ENCODE measurements at places on chromosomes 5 and 9.
A peak's percentile ranks its signal among the peaks of the same experiment; 100 is the strongest.

DNA sequence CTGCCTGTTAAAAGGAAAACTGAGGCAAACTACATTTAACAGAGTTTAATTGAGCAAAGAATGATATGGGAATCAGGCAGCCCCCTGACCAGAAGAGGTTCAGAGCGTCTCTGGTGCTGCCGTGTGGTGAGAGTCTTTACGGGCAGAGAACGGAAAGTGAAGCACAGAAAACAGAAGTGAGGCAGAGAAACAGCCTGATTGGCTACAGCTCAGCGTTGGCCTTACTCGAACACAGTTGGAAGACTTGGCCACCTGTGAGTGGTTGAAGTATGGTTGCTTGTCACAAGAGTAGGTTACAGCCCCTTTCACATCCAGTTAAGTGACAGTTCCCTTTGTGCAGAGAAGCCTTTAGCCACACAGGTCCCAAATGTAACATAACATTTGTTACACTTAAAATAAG is 16.9 kb upstream of the FBP1 start:
- no peak for DNase-seq

- DNase-seq, result no peak
Measured at GRCh38 chr9:113511047-113511521, 47.6 kb downstream of the RGS3 start.

DNA sequence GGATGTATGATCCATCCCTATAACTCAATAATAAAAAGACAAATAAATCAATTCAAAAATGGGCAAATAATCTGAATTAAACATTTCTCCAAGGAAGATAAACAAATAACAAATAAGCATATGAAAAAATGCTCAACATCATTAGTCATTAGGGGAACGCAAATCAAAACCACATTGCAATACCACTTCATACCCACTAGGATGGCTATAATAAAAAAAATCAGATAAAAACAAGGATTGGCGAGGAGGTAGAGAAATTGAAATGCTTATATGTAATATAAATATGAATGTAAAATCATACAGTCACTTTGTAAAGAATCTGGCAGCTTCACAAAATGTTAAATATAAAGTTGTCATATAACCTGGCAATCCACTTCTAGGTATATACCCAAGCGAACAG is 52.3 kb upstream of the TBCA start:
- no peak for DNase-seq

DNA sequence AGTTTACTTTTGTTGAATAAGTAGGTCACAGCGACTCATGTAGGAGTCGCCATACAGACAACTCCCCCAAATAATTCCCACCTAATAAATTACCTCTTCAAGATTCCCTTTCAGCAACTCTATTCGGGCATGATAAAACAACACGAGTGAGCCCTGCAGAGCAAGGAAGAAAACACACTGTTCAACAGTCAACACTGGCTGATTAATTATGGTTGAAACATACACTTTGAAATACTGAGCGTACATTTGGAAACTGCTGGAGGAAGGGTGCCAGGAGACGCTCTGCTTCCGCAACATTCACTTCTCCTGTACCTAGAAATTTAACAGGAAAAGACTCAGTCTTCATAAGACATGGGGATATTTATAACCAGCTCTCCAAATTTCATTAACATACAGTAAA is 117.5 kb downstream of the TTC39B start:
- DNase-seq, result no peak

GRCh38 chr5:119343766-119344165 is 12.1 kb upstream of the TNFAIP8 start:
- DNase-seq, result no peak

GRCh38 chr5:75614176-75614575 is 2.9 kb downstream of the ANKDD1B start:
- DNase-seq, result no peak

DNA sequence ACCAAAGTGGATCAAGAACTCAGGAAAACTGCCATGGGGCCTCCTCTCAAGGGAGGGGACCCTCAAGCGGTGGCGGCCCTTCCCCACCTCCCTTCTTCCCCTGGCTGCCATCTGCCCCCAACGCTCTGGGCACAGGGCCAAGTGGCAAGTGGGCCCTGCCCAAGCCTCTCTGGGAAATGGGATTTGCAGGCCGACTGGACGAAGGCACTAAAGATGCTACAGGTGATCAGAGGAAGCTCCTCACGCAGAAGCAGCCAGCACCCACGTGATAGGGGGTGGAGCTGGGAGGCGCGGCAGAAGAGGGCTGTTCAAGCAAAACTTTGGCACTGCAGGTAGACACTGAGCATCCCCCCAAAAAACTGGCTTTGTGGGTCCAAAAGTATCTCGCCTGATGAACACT is 52.7 kb upstream of the UBTD2 start:
- no peak for DNase-seq

DNA sequence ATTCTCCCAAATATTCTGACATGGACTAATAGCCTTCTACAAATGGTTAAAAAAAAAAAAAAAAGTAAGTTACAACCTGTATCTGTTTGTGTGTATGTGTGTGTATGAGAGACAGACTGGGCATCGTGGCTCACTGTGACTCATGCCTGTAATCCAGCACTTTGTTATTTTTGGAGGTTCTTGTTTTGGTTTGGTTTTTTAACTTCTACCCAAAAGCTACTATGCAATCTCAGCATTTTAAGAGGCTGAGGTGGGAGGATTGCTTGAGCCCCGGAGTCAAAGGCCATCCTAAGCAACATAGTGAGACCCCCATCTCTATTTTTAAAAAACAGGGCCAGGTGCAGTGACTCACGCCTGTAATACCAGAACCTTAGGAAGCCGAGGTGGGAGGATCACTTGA is 17.6 kb upstream of the HAVCR1 start:
- DNase-seq, result no peak

DNA sequence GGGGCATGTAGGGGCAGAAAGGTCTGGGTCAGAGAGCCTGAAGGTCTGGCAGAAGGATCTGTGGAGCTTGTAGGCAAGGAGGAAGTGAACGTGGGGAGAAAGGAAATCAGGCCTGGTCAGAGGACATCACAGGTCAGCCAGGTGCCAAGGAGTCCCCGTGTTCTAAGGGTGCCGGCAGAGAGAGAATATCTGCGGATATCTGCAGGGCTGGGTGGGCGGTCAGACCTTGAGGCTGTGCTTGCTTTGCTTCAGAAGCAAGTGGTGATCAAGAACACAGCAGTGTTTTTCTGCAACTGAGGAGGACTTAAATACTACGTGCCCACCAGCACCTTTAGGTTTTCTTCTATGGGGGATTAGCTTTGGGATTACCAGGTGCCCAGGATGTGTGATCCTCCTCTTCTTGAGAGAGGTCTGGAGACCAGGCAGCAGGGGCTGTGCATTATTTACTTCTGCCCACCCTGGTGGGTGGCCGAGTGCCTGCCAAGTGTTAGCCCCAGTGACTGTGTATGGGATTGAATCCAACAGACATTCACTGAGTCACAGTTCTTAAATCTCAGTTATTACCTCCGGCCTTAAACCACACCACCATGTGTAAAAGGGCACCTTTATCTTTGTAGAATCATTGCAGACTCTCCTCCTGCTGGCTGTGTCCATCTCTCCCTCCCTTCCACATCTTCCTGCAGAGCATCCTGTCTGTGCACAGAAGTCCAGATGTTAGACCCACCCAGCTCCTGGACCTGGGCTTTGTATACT is 12.5 kb upstream of the SHB start:
- DNase-seq, result no peak

GRCh38 chr9:111458139-111459009 is 25.8 kb downstream of the ECPAS start:
- no peak for DNase-seq

DNA sequence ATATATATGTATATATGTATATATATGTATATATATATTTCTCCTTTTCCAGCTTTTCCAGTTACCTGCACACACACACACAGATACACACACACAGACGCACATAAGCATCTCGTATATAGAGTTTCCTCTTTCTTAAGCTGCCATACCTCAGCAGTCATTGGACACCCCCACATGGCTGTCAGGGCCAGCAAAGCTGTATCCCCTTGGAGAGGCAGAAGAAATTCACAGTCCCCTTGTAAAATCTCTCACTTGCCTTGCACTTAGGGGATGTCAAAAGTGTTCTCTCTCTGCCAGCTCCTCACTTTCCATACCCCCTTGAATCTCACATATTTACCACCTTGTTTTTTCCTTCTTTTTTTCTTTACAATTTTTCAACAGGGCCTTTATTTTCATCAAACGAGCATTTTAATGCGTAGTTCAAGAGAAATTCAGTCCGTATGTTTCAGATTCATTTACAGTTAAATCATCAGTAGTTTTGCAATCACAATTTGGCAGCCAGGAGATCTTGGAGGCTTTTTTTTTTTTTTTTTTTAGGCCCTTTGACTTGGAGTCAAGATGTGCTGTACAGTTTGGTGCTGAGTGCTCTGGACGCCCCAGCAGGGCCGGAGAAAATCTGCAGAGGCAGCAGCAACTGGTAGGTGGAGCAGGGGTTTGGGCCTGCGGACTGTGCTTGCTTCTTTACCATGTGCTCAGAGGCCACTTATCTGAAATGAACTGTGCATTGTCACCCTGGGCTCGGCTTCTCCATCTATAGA is 244.9 kb upstream of the KLF4 start:
- no peak for DNase-seq

DNA sequence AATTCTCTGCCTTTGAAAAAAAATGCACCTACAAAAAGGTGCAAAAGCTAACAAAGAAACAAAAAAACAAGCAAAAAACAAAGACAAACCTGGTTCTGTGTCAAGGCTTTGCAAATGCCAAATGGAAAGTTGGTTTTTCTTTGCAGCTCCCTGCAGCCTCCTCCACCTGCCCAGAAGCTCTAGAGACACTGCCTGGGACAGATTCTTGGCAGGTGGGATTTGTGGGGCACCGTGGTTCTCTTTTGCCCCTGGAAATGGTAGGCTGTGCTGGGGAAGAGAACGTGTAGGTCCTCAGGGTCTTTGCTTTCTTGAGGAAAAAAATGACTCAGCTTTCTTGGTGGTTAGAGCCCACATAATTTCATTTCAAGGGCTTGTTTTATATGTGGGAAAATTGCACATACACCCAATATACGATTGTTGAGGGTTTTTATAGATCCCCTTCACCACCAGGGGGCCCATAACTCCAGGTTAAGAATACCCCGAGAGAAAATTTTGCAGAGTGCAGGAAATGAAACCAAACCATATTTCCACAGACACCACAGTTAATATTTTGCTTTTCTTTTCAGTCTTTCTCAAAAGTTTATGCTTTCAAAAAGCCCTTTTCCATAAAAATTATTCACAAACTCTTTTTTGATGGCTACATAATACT is 58.7 kb downstream of the NXNL2 start:
- DNase-seq, result peak; percentile 6

DNA sequence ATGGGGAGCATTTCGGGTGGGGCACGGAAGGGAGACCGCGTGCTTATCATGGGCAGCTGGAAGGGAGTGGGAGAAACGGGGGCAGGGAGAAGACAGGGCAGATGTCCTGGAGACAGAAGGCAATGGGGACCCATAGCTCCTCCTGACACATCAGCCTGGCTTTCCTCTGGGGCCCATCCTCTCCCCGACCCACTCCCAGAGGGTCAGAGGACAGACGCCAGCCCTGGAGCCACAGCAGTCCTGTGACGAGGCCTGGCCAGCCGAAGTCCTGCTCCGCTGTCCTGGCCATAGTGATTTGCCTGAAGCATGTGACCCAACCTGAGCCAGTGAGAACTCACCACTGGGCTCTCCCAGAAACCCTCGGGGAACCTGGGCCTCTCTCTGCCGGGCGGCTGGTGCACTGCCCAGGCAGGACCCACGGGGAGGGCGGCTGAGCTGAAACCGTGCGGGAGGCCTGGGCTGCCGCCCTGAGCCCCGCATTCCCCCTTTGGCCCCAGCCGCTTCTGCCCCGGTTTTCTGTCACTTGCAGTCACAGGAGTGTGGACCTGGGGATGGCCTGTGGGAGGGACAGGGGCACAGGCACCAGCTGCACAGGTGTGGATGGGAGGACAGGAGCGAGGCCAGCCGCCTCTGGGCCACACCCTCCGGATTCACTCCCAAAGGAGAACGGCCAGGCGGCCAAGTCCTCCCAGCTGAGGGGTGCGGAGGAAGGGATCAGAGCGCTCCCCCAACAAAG is 19.8 kb downstream of the ADAMTS2 start:
- DNase-seq, result no peak

DNA sequence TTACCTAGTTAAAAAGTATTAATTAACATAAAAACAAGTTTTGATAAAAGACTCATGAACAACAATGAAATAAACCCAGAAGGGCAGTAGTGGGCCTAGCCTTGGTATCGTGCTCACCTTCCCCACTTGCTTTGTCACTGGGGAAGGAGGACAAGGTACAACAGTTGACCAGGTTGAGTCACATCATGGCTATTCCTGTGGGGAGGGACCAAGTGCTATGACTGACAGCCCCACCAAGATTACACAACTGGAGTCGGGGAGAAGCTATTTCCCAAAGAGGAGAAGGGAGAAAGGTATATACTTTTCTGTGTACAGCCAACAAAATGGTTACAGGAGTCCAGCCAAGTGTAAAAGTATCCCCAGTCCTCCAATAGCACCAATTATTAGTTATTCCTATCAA is 251.3 kb upstream of the RFX3 start:
- DNase-seq, result no peak

- DNase-seq, result no peak
Measured at GRCh38 chr5:6350277-6351090, 27.9 kb downstream of the MED10 start.

GRCh38 chr9:87270221-87270847 is 227.3 kb upstream of the DAPK1 start:
- DNase-seq, result no peak

DNA sequence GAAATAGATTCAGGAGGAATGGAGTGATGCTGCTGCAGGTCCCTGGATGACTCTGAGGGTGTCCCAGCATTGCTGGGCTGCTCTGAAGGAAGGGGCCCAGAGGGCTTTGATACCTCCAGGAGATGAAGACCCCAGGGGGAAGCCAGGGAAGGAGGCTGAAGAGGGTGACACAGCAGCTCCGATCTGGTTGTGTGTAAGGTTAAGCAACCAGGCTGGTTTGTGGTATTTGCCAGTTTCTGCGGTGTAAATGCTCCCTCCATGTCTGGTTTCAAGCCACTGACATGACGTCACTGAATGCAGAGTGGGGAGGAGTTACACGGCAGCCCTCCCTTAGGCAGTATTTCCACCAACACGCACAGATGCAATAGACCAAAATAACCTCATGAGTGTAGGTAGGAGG is 40.0 kb upstream of the ORM1 start:
- no peak for DNase-seq

DNA sequence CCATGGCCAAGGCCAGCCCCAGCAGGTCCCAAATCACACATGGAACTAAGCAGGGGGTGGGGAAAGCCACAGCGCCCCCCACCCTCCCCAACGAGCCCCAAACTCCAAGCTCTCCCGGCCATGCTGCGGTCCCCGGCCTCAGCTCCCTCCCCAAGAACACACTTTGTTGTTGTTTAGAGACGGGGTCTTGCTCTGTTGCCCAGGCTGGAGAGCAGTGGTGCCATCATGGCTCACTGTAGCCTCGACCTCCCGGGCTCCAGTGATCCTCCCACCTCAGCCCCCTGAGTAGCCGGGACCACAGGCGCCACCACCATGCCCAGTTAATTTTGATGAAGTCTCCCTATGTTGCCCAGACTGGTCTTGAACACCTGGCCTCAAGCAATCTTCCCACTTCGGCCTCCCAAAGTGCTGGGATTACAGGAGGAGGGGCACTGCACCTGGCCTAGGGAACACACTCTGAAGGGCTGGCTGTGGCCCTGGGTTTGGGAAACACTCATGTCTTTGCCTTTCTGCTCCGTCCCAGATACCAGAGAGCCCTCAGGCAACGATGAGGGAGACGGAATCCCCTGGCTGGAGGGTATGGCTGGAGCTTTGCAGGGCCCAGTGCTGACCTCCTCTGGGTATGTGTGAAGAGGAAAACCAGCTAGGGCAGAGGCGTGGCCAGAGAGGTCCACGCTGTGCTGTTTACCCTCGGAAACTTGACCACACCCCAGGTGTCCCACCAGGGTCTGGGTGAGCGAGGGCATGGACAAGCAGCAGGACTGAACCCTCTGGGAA is 53.2 kb upstream of the UBAC1 start:
- no peak for DNase-seq

- no peak for DNase-seq
Measured at GRCh38 chr5:56535347-56535746, 280.0 kb upstream of the MAP3K1 start.

Data from NCI-H2029 treated with DMSO at 0.1 percent for 48 hours (cell line).